DMS79 treated with DMSO at 0.1 percent for 48 hours (cell line): ENCODE measurements at places on chromosomes 1 and 21.

DNA sequence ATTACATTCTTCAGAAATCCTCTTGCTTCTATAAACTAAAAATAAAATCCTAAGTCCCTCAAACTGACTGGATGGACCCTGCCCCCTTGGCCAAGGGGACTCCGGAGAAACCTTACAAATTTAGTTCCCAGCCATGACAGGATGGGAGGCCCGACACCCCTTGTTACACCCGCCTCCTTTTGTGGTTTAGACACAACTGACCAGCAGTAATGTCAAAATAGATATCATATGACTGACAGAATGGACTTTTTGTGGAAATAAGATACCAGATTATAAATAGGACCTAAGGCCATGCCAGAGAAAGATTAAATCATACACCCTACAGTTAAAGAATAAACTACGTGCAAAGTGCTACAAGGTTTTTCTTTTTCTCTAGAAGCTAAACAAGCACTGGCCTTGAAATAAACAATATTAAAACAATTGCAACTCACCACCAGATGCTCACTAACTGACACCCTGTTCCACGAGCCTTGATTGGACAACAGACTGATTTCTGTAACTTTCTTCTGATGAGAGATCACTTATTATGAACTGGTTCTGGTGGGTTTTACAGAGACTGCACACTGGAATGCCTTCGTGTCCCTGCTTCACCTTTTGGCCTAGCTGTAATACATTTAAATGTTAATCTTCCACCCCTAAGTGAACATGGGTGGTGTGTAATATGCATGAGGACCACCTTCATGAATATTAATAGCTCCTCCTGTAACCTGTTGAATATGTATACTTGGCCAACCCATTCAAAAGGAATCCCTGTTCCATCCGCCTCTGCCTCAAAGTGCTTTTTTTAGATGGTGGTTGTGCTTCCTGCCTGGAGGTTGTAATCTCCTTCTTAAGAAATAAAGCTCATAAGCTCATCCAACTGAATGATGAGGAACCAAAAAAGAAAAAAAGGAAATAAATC lies 99.6 kb downstream of the ODF2L start:
- DNase-seq, result no peak

DNA sequence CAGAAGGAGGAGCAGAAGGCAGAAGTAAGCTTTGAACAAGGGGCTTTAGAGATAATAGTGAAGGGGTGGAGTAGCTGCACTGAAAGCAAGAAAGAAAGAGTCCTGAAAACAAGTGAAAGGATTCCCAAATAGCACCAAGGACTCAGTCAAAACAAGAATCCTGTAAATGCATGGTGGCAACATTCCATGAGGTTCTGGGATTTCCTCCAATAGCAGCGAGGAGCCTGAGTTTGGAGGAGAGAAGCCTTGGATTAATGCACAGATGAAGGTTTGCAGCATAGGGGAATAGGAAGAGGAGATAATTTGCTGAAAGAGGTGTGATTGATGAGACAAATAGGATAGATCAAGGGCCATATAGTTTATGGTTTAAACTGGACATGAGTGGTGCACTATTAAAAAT lies 10.9 kb downstream of the KRTAP22-2 start:
- DNase-seq, result no peak

DNA sequence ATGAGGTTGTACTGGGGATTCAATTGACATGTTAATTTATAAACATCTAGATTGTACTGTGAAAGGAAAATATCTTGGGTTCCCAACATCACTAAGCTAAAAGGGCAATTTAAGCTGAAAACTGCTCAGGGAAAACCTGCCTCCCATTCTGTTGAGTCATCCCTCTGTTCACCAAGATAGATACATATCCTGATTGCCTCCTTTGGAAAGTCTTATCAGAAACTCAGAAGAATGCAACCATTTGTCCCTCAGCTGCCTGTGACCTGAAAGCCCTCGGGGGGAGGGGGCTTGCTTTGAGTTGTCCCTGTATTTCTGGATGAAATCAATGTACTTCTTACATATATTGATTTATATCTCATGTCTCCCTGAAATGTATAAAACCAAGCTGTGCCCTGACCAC lies 187.0 kb upstream of the ETV3 start:
- no peak for DNase-seq

GRCh38 chr21:33383056-33383888 lies 19.9 kb upstream of the IFNGR2 start:
- no peak for DNase-seq

DNA sequence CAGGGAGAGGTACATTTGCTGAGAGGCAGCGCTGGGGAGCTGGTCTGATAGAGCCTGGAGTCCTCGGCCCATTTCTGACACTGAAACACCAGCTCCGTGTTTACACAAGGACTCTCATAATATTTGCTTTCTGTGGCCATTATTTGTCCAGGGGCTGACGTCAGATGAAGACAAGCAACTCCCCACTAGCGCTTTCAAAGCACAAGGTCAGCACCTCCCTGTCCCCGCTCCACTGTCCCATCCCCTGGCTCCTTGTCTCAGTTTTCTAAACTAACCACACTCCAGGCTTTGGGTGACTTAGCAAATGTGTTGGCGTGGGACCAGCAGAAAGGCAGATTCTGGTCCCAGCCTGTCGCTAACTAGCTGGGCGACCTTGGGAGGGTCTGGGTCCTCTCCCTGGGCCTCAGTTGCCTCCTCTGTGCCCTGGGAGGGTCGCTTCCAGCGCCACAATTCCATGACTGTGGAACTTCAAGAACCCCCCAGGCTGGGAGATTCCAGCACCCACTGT lies 37.4 kb upstream of the ZBTB40 start:
- DNase-seq, result no peak

DNA sequence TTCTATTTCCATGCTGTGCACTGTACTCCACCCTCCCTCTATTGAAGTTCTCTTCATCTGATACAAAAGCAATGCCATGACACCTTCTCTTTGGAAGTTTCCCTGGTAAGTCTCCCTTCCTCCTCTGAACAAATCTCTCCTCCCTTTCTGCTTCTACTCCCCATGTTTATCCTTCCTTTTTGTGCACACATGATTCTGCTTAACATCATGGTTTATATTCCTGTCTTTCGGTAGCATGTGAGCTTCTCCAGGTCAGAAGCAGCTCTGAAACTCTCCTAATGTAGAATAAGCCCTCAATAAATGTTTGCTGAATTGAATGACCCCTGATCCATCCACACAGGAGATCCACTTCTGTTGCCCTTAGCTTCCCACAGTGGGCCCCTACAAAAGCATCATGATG lies 328.6 kb downstream of the PLPP3 start:
- no peak for DNase-seq

DNA sequence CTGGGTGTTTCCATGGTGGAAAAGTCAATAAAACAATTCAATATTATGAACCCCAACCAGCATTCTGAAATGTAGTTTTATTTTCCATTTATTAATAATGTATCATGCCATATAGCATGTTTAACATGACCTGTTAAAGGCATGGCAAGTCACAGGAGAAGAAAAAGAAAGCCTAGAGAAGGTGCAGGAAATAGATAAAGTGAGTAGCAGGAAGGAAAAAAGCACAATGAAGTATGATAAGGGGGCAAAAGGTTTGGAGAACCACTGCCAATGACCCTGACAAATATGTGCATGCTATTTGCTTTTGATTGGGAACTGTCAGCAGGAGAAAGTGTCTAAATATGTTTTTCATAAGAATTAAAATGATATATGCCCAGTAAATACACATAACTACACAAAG lies 85.6 kb downstream of the HMCN1 start:
- no peak for DNase-seq

- no peak for DNase-seq
Observed at GRCh38 chr1:210124736-210125135, 107.9 kb upstream of the SERTAD4 start.

DNA sequence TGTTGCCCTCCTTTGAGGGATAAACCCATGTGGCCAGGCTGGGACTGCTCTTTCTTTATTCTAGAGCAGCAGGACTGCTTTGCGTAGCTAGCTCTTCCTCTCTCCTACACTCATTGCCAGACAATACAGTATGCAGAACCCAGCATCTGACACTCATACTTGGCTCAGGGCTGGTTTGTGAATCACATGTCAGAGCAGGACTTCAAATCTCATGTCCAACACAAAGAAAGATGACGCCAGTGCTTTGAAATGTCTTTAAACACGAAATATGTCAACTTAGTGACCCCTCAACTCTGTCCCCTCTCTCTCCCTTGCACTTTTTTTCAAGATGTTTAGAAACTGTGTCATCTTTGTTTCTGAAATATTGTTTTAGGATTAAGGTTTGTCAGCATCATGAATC lies 135.0 kb downstream of the TGFB2 start:
- DNase-seq, result no peak
